ENCODE measurements at places on chromosomes 6 and 20.

GRCh38 chr20:46501337-46501942 lies 11.9 kb downstream of the ZNF334 start:
- peak; percentile 6 for DNase-seq

- no peak for DNase-seq
Observed at GRCh38 chr6:149642829-149643580, 5.5 kb downstream of the KATNA1 start.

DNA sequence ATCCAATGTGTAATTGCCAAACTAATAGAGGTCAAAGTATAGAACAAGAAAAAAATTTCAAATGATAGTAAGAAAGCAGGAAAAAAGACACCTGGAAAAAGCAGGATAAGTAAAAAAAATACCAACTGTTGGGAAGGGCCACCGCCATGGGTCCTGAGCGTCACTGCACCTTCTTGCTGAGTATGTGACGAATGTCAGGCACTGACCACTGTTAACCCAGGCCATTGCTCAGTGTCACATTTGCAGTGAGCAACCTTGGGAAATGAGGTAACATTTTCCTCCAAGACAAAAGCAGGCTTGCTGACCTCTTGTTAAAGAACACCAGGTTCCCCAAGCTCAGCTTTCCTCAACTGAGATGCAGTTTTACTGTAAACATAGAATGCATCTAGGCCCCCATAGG lies 15.6 kb upstream of the RPS6KA2 start:
- no peak for DNase-seq

DNA sequence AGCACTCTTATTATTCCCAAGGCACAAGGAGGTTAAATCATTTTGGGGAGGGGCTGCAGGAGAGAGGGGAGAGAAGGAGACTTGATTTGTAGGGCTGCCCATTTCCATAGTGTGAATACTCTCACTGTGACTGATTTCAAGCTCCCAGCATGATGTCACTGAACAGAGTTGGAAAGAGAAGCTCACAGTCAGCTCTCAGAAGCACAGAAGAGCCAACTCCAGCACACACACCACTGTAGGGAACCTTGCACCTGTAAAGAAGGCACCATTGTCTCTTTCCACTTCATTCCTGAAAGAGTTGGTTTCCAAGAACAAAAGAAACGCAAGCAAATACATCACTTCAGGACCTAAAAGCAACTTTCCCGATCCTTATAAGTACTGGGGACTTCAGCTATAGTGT lies 12.7 kb upstream of the STK35 start:
- no peak for DNase-seq

GRCh38 chr20:7911586-7912330 lies 28.5 kb downstream of the HAO1 start:
- DNase-seq: no peak

GRCh38 chr6:48641544-48641943 lies 530.5 kb upstream of the PTCHD4 start:
- peak; percentile 6 for DNase-seq

DNA sequence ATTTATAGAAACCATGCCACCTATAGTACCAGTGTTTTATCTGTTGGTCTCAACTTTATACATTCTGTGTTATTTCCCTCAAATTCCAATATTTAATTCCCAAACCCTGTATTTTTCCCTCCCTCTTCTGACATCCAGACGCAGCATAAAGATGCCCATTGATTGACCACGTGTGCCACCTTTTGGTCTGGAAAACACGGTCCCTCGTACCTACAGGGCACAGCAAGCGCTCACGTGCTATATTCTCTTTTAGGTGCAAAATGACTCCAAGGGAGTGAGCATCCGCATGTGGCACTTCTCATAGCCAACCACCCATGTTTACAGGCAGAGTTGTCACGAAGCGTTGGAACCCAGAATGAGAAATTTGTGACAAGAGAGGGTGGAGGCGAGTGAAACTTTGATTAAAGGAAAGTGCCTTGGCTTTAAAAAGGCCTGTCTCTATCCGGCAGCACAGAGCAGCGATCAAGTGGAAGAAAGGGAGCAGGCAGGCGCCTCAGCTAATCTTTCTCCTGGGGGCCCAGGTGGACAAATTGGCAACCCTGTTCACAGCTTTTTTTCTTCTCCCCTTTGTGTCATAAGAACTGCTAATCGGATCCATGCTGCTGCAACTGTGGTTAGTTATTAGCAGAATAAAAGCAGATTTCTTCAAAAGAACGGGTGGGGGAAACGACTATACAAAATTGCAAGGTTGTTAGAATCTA lies 225.9 kb downstream of the TMEM242 start:
- DNase-seq: no peak

GRCh38 chr6:51738614-51739013 lies 348.8 kb downstream of the PKHD1 start:
- no peak for DNase-seq

DNA sequence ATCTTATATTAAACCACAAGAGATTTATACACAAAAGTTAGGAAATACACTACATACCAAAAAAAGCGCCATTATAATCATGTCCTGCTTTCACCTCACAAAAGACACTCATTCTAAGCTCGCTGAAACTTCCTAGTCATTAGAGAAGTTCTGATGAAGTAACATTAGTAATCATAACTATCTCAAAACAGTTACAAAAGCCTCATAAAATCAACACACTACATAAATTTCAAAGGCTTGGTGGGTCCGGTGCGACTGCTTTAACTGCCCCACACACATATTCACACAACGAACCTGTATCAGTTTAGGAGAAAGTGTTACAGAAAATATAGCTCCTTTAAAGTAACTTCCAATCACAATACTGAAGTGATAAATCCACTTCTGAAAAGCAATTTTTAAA lies 1.9 kb downstream of the PHIP start:
- peak; percentile 4 for DNase-seq

DNA sequence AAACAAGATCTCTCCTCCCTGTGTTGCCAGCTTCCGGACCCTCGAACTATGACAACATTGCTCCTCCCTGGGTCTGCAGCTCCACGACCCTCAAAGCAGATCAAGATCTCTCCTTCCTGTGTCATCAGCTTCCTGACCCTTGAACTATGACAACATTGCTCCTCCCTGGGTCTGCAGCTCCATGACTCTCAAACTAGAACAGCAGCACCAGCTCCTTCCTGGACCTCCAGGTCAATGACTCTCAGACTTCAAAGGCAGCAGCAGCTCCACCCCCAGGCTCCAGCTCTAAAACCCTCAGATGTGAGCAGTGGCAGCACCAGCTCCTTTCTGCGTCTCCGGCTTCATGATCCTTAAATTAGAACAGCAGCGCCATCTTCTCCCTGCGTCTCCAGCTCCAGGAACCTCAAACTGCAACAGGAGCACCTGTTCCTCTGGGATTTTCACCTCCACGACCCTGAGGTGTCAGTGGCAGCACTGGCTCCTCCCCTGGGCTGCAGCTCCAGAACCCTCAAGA lies 341.0 kb upstream of the SULF2 start:
- DNase-seq: no peak

GRCh38 chr20:45432294-45432693 lies 16.4 kb downstream of the PIGT start:
- no peak for DNase-seq

- DNase-seq: no peak
Observed at GRCh38 chr6:121723623-121724022, 288.2 kb downstream of the GJA1 start.

- DNase-seq: no peak
Observed at GRCh38 chr20:17941087-17941825, 27.3 kb downstream of the SNX5 start.

DNA sequence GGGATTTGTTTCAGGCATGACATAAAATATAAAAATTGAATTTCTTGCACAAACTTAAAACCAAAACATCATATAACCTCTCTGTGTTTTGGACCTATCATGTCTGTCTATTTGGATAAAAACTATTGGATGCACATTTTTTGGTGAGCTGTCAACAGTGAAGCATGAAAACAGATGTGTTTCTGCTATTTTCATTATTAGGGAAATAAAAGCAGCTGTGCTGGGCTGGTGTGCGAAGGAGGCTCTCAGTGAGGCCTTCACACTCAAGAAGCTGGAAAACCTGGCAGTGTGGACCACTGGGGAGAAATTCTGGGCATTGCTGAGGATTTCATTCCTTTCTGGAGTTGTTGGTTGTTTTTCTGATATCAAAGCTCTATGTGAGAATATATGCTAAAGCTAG lies 395.3 kb downstream of the GJA1 start:
- no peak for DNase-seq

GRCh38 chr6:91926361-91926760 lies 1339.5 kb upstream of the MAP3K7 start:
- DNase-seq: no peak

DNA sequence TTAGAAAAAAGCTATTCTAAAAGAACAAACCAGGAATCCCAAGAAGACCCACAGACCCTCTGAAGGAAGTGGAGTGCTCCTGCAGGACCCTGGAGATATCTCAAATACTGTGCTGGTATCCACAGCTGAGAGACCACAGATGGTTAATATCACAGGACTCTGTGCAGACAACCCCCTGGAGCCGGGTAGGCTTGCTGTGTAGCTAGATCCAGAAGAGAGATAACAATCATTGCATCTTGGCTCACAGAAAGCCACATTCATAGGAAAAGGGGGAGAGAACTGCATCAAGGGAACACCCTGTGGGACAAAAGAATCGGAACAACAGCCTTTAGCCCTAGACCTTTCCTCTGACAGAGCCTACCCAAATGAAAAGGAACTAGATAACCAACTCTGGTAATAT lies 689.5 kb downstream of the PHF3 start:
- DNase-seq: no peak

DNA sequence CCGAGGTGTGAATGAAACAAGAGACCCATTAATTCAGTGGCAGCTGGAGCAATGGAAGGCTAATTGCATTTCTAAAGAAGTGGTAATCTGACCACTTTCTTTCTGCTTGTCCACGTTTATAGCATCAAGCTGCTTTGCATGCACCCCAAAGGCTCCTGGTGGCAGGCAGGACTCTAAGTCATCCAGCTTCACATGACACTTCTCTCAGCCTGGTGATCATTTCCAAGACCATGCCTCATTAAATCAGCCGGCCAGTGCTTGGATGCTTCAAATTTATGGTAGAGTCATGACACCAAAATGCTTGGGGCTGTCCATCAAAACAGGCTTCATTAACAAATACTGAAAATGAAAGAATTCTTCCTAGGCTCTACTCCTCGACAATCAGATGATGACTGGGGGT lies 614.9 kb downstream of the DOK5 start:
- DNase-seq: no peak

- peak; percentile 88 for DNase-seq
Observed at GRCh38 chr6:10237298-10238038, 177.4 kb downstream of the TFAP2A start.

DNA sequence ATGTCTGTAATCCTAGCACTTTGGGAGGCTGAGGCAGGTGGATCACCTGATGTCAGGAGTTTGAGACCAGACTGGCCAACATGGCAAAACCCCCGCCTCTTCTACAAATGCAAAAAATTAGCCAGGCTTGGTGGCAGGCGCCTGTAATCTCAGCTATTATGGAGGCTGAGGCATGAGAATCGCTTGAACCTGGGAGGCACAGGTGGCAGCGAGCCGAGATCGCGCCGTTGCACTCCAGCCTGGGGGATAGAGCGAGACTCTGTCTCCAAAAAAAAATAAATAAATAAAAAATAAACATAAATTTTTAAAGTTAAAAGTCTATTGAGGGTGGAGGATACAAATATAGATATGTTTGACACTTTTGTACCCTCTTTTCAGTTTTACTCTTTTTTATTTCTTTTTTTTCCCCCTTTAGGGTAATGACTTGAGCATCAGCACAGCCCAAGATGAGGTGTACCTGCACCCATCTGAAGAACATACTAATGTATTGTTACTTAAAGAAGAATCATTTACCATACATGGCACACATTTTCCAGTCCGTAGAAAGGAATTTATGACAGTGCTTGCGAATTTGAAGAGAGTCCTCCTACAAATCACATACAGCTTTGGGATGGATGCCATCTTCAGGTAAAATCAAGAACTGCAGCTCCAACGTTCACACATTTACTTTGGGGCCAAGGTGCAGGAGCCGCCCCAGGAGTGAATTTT lies 368.9 kb downstream of the LAMA2 start:
- DNase-seq: peak; percentile 94

DNA sequence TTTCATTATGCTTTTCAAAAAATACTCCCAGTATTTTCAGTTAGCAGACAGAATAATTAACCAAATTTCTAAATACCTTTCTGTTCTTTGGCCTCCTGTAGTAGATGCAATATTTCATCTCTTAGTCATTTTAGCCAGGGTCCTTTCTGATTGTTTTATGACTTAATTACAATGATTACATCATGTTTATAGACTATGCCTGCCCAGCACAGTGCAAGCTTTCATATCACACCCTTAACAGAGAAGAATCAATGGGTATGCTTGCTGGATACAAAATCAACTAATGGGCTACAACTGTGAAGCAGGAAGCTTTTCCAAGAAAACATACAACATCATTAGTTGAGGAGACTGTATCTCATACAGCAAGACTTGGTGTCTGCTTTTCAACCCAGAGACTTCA lies 119.8 kb upstream of the NRSN1 start:
- DNase-seq: no peak

DNA sequence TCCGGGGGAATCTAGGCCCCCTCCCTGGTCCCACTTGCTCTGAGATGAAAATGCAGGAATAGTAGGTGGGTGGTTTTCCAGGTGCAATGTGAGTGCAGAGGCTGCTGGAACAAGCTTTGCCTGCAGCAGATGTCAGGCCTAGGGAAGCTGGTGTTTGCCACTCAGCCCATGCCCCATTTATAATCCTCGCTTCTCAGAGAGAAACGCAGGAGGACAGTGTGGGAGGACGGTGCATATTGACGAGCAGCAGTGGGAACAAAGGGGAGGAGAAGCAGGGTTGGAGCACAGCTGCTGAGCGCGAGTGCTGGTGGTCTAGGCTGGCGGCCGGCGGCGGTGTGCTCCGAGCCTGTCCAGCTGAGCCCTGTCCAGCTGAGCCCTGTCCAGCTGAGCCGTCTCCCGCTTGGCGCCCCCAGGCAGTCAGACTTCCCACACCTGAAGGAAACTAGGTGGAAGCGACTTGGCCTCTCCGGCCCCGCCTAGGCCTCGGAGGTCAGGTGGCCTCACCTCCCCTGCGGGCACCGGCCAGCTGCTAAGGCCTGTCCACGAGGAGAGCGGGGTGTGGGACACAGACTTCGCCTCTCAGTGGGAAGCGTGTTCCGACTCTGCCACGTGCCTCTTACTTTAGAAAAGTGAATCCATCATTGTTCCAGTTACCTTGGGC lies 49.7 kb upstream of the FRMD1 start:
- no peak for DNase-seq

GRCh38 chr20:4670469-4670868 lies 51.2 kb upstream of the PRND start:
- no peak for DNase-seq

DNA sequence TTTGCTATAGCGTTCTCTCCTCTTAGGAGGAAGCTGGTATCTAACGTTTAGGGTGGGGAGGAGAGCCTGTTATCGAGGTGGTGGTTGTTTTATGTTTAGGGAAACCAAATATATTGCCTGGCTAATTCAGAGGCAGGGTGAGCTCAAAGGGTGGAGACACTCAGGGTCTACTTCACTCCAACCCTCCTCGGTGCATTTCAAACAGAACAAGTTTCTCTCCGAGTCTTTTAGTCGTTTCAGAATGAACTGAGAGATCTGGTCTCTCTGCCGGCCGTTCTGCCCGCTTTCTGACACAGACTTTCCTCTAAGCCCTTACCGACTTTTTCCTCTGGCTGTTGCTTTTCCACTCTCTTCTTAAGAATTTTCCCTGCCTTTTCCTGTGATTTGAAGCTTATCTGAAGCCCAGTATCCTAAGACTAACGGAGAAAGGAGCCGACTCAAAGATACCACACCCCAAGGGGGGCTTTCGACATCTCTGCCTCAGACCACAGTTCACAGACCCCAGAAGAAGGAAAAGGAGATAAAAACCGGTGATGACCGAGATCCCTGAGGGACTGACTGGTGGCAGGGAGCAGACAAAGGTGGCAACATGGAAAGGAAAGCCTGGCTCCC lies 865 bp downstream of the STK38 start:
- DNase-seq: peak; percentile 45

GRCh38 chr20:20895537-20895936 lies 183.1 kb upstream of the RALGAPA2 start:
- no peak for DNase-seq

Data from trophoblast cell (in vitro differentiated cells and primary cell).